Fibroblast of skin of left biceps (primary cell): ENCODE measurements at places on chromosomes 11 and 22.

DNA sequence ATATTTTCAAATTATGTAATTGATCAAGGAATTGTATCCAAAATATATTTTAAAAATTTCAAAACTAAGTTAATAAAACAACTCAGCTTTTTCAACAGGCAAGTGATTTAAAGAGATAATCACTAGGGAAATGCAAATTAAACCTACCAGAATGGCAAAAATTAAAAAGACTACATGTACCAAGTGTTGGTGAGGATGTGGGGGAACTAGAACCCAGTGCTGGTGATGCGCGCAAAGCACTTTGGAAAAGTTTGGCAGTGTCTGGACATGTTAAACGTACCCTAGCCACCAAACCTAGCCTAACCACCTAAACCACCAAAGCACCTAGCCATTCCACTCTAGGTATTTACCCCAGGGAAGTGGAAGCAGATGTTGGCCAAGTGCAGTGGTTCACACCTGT, 22.9 kb downstream of the PACSIN2 start:
- DNase-seq: no peak

DNA sequence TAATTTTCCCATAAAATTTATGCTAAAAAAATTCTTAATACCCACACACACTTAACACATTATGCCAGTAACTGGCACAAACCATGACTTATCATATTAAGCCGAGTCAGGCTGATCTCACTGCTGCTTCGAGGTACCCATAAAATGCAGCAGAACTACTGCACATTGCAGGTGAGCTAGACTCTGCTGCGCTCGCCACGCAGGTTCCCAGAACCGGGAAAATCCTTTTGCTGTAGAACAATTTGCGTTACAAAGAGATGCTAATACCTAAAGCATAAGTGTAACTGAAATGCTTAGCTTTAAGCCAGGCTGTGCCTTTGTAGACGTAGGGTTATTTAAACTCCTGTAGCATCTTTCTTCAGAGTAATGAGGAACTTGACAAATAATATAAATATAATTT, 200.3 kb downstream of the MSANTD4 start:
- no peak for DNase-seq

GRCh38 chr11:10017911-10018310, 276.1 kb downstream of the SBF2 start:
- no peak for DNase-seq

- DNase-seq: no peak
Observed at GRCh38 chr22:47091921-47092700, 329.7 kb downstream of the TBC1D22A start.

GRCh38 chr11:25057861-25058260, 561.0 kb downstream of the LUZP2 start:
- no peak for DNase-seq

GRCh38 chr22:23551385-23551784, 28.7 kb downstream of the IGLL1 start:
- DNase-seq: no peak

DNA sequence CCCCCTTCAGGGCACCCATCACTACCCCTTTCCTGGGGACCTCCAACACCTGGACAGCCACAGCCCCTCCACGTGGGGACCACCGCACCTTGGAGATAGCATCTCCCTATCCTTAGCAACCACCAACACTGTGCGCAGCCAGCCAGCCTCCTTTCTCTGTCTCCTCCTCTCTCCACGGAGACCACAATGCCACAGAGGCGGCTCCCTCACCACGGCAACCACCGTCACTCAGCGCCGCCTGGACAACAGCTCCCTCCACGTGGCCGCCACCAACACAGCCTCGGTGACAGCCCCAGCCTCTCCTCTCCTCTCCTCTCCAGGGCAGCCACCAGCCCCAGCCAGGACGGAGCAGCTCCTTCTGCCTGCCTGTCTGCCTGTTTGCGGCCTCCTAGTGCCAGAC, 10.5 kb downstream of the ELFN2 start:
- no peak for DNase-seq

DNA sequence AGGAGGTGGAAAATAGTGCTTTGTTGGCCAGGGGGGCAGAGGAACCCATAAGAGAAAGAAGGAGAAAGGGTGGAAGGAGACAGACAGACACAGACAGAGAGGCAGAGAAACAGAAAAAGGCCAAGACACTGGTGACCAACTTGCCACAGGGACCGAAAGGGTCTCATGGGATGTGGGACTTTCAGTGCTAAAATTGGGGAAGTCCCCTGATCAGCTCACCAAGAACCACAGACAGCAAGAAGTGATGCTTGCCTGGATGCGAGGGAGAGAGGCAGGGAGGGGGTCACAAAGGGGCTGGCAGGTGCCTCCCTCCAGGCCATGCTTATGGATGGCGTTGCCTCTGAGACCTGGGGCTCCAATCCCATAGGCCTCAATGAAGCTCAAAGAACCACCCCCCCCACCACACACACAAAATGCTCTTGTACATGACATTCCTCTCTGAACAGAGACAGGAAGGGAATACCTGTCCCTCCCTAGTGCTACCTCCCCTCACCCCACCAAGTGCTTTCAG, 413.4 kb downstream of the MN1 start:
- DNase-seq: no peak

DNA sequence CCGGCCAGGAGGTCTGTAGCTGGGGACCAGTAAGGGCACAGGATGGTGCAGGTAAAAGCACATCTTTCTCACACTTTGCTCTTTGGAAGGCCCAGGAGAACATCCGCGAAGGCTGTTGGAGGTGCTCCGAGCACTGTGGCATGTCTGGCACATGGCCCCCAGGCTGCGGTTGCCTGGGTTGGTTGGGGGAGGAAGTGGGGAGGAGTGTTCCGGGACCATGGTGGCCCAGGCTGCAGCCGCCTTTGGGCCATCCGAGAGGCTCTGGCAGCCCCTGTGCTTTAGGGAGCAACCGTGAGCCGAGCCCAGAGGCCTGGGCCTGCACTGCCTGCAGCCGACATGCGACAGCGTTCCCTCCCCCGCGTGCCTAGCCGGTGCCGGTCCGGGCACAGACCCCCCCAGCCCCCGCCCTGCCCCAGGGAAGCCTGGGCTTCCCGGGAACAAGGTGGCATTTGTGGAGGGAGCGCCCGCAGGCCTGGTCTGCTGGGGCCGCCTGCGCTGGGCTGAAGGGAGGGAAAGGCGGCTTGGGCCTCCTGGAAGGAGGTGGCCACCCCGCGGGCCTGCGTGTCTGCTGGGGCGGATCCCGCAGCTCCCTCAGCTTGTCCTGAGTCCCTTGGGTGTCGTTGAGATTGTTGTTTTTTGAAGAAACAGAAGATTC, 57.9 kb downstream of the GRAMD4 start:
- no peak for DNase-seq

DNA sequence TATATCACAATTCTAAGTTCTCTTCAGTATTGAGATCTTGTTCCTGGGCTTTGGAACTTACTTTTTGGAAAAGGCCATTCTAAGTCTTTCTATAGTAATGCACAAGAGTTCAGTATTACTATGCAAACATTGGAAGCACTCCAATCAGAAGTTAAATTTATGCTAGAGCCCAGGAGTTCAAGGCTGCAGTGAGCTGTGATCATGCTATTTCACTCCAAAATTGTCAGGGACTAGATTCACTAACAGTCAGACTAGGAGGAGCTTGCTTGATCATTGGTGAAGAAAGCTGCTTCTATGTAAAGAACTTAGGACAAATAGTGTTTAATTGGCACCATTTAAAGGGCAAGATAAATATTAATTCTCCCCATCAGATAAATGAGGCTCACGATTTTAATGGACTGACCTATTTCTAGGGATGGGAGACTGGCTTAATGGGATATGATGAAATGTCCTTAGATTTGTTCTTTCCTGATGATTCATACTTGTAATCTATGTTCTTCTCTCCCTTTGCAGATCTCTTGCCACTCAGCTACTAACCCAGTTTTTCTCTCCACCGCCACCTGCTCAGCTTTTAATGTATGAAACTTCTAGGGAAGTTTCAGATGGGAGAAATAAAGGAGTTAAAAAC, 32.6 kb upstream of the TMEM123 start:
- DNase-seq: no peak

DNA sequence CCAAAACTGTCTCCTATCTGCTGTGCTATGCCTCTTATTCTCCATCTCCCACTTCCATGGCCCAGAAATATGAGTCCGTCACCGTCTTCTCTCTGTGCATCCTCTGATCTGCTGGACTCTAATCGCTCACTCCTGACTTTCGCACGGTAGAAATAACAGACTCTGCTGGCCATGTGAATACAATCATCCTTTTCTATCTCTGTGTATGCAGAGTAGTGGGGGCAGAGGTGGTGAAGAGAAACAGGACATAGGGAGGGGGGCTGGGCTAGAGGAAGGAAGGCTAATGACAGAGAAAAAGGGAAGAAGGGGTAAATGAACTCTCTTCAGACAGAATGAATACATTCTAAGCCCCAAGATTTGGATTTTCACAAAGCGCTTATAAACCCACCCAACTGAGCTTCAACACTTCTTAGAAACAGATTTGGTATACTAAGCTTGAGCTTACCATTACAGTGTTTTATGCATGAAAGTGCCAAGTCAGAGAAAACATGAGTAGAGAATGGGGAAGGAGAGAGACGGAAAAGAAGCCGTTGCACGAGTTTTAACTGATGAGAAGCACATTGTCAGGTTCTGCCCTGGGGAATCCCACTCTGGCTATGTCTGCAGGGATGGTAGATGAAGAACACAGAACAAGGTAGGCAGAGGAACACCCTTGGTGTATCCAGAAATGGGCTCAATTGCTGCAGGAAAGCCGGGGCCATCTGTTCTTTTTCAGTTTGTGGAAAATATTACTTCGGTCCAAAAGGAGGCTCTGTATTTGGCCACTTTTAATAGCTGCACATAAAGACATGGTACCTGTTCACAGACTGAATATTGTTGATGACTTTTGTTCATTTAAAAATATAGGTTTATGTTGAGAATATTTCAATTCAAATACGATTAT, 324.7 kb downstream of the ETS1 start:
- DNase-seq: no peak

DNA sequence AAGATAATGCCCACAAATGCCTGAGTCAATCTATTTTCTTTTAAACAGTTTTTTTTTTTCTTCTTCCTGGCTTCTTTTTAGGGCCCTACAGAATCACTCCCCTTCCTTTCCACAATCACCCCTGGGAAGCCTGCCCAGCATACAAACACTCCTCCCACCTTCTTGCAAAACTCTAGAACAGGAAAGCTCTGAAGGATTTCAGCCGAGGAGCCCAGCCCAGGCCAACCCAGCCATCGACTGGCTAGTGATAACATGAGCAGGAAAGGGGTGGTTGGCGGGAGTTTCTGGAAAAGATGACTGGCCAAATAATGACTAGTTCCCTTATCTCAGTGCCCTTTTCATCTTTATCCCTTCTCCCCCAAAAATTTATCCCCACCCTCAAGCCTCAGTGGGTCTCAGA, 68.2 kb downstream of the USP35 start:
- DNase-seq: peak; percentile 56

DNA sequence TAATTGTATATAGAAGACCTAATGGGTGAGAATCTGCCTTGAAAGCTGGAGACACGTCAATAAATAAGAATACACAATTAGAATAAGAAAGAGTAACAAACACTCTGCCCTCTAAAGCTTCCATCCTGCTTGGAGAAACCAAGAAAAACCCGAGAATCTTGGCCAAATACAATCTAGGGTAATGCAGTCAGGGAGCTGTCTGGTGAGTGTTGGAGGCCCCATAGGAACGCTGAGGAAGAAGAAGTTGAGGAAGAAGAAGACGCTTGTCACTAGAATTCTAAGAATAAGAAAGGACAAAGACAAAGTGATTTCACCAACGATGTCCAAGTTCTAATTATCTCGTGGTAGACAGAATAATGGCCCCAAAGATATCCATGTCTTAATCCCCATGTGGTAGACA, 4485.9 kb upstream of the OR11H1 start:
- DNase-seq: no peak

GRCh38 chr22:19615867-19616581, 91.8 kb upstream of the CLDN5 start:
- DNase-seq: no peak

DNA sequence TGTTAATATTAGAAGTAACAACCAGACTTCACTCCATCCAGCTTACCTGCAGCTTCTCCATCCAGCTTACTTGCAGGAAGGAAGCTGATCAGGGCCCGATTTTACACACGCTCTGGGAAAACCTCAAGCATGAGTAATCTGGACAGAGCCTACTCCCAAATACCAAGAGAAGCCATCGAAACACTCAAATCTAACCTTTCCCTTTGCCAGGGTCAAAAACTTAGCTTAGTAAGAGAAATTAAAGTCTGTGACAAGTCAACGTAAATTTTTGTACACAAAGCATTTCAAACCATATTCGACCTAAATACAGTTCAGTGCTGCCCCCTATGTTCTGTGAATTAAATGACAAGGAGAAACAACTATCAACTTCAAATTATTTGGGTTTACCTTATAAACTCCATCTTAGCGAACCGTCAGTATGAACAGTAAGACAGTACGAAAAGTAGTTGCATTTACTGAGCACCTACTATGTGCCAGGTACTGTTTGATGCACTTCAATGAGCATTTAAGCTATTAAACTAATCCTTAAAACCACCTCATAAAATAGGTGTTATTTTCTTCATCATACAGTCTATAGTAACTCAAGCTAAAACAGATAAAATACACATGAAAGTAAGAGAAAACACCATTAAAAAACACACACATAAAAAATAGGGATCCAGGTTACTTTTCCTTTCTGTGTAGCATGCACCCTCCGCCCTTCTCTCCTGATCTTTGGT, 36.9 kb downstream of the ARFGAP3 start:
- peak; percentile 8 for DNase-seq

GRCh38 chr11:5705688-5706087, 16.1 kb downstream of the TRIM22 start:
- DNase-seq: no peak

DNA sequence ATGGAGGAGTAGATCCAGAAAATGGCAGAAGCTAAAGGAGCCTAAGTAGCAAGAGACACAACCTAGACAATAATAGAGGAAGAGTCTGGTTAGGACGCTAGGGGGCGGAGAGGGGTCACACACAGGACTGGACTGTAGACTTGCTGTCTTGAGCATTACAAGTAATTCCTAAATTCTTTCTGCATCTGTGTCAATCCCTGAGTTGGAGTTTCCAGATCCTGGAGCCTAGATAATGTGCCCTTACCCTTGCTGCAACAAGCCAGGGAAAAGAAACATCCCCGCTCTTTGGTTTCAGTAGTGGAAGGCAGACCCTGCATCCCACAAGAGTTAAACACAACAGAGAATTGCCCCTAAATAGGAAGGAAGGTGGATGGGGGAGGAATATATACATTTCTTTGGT, 14.9 kb upstream of the CCDC73 start:
- peak; percentile 15 for DNase-seq

GRCh38 chr11:79419120-79419519, 21.7 kb downstream of the TENM4 start:
- no peak for DNase-seq

GRCh38 chr11:95108159-95108611, 18.5 kb downstream of the ENDOD1 start:
- DNase-seq: no peak

DNA sequence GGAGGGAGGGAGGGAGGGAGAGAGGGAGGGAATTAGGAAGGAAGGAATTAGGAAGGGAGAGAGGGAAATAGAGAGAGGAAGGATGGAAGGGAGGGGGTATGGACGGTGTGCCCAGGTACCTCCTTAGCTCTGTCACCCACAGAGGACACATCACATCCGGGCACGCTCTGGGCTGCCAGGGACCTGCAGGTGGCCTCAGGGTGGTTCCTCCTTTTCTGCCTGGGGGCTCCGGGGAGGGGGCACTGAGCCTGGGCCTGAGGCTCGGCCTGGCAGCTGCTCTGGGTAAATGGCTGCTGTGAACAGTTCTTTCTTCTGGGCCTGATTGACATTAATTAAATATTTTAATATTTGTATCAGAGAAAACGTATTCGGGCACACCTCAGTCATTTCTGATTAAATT, 733.5 kb downstream of the BRD1 start:
- DNase-seq: no peak

- no peak for DNase-seq
Observed at GRCh38 chr22:29726512-29727130, 6.8 kb downstream of the CABP7 start.
